ENCODE measurements at places on chromosomes 2 and 18.

DNA sequence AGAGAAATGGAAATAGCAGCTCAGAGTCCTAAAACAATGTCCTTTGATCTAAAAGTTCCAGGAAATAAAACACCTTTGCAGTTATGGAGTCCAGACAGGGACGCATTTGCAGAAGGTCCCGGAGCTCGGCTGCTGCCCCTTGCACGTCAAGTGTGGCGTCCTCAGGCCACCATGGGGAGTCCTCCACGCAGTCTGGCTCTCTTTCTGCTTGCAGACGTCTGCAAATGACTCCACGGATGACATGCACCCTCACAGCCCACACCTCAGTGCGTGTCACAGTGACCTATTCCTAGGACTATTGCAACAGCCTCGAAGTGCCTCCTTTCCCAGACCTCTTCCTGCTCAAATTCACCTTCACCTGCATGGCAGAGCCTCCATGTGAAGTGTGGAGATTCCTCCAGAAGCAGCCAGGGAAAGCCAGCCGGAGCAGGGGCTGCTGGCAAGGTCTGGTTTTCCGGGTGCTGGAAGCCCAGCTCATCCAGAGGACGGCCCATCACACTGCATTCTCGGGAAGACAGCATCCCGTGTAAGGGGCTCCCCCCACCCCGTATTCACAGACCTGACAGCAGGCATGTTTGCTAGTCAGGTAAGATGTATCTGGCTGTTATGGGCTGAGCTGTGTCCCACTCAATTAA, 137.7 kb downstream of the ASB1 start:
- no peak for DNase-seq

GRCh38 chr2:68847751-68848150, 23.4 kb downstream of the BMP10 start:
- DNase-seq = no peak

- no peak for DNase-seq
Measured at GRCh38 chr2:72109904-72110303, 37.8 kb downstream of the CYP26B1 start.

DNA sequence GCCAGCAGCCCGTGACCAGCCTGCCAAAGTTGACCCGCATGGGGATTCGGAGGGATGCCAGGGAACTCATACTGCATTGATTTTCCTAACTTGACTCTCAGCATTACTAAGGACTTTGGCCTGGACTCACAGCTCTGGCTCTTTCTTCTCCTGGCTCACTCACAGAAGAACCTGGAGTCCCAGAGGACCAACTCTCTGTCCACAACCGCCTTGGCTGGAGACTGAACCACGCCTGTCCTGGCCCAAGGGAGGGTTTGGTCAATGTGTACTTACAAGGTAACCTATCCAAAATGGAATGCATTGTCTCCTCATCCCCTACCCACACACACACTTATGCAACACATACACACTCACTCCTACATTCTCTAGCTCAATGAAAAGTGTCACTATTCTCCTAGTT, 135.6 kb upstream of the KLHL29 start:
- DNase-seq = no peak

GRCh38 chr2:119157850-119158511, 570 bp downstream of the C1QL2 start:
- DNase-seq = no peak

Data from NCI-H1436 (cell line).